GM12878 (cell line): ENCODE measurements at places on chromosomes 3 and 15. TPM values are rescaled to one million over a fixed set of nuclear protein-coding genes. Genes with fewer than 3 reads are reported as not detected.

Gene BCHE
- 16.3 and 16.8 TPM in 2 replicates for total RNA-seq

Gene KCNH8
- 0.11 and 0.18 TPM in 2 replicates for total RNA-seq

Gene RBPMS2
- 0.31 and 0.66 TPM in 2 replicates for total RNA-seq

Gene SLC38A3
- 0.13 TPM in 1 of 2 replicates, not detected in the other for total RNA-seq

Gene P3H2
- total RNA-seq, result 68.3 and 69.4 TPM in 2 replicates

Gene PEX11A
- 2.0 and 2.8 TPM in 2 replicates for total RNA-seq

Gene MST1R
- 2.3 and 3.0 TPM in 2 replicates for total RNA-seq

Gene C3orf49
- total RNA-seq, result not detected in 2 replicates

Gene THRB
- 0.05 TPM in 1 of 2 replicates, not detected in the other for total RNA-seq

Gene TBC1D5
- 46.7 and 48.9 TPM in 2 replicates for total RNA-seq

Gene CD86
- total RNA-seq, result 41.9 and 49.8 TPM in 2 replicates

Gene NTRK3
- total RNA-seq, result not detected in 2 replicates

Gene BNC1
- total RNA-seq, result not detected in 2 replicates

Gene RNU5B-1
- 14.3 and 19.1 TPM in 2 replicates for total RNA-seq

Gene RNF123
- 28.7 and 31.5 TPM in 2 replicates for total RNA-seq

Gene PTX3
- not detected in 2 replicates for total RNA-seq

Gene KBTBD13
- total RNA-seq, result not detected in 2 replicates

Gene CELSR3
- total RNA-seq, result 1.6 TPM in 2 replicates

Gene REC114
- total RNA-seq, result not detected in 2 replicates

Gene ERC2
- 0.16 TPM in 1 of 2 replicates, not detected in the other for total RNA-seq
